ENCODE measurements at places on chromosomes 11 and 22. TPM values are rescaled to one million over a fixed set of nuclear protein-coding genes. Genes with fewer than 3 reads are reported as not detected.

- no peak for DNase-seq
Observed at GRCh38 chr11:7851391-7851790, 54.6 kb upstream of the OR5P2 start.

The MEN1 gene
- total RNA-seq: 16.1 TPM

The LINC01488 gene
- total RNA-seq: not detected

The PATE4 gene
- not detected for total RNA-seq

The SCUBE2 gene
- total RNA-seq: 53.9 TPM

GRCh38 chr11:726278-727220 lies 20.5 kb downstream of the EPS8L2 start:
- DNase-seq: peak; percentile 53

GRCh38 chr11:72012897-72013721 lies 14.4 kb downstream of the IL18BP start:
- peak; percentile 53 for DNase-seq

DNA sequence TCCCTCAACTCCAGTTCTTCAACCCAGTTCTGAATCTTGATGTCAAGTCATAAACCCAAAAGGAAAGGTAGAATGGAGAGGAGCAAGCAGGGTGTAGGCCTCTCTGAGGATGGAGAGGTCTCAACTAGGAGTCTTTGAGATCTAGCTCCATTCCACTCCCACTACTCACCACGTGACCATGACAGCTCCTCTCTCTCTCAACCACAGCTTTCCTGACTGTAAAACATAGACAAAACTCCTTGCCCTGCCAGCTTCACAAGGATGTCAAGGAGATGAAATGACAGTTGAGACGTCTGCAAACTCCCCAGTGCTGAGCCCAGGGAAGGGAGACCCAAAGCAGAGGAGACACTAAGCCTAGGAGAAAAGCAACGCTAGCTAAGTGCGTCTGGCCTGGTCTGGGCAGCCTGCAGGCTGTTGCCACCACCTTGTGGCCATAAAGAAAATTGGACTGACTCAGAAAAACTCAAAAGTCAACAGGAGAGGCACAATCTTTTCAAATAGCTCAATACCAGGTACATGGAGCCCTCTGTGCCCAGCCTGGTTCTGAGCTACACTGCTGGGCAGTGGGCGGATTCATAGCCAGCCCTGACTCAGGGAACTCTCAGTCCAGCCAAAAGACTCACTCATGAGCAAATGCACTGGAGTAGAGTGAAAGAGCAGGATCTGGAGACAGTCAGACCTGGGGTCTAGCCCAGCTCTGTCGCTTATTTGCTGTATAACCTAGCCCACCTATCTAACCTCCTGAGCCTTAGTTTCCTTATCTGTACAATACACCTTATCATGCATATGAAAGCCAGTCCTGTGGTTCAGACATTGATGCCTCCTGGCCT lies 3.4 kb downstream of the CLPB start:
- DNase-seq: peak; percentile 66

GRCh38 chr11:79648766-79649520 lies 208.1 kb upstream of the TENM4 start:
- DNase-seq: peak; percentile 28

DNA sequence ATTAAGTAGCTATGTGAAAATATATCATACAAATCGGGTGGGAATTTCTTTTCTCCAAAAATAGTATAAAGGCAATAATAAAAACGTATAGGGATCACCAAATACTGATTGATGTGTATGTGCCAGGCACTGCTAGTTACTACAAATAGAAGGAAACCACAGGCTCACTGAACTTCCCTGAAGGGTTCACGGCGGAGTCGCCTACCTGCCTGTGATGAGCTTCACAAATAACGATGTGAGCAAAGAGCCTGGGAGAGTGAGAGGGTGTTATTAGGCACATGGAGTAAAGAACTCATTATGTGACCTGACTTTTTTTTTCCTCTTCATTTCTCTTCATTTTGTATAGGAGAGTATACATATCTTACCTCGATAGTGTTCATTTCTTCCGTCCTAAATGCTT lies 36.0 kb upstream of the L3MBTL2 start:
- no peak for DNase-seq

DNA sequence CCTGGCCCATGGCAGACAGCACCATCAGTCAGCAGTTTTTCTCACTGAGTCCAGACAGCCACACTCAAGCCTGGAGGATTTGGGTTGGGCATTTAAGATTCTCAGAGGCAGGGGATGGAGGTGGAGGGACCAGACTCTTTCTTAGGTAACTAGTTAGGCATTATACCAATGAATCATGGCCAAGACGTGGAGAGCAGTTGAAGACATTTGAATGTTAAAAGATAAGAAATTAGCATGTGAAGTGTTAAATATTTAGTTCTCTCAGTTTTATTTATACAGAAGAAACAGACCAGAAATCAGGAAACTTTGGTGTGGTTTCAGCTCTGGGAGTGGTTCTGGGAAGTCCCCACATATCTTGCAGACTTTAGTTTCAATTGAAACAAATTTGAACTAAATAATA lies 9.9 kb downstream of the GTF2H1 start:
- DNase-seq: no peak

GRCh38 chr22:38981005-38981991 lies 849 bp upstream of the APOBEC3B start:
- peak; percentile 82 for DNase-seq

DNA sequence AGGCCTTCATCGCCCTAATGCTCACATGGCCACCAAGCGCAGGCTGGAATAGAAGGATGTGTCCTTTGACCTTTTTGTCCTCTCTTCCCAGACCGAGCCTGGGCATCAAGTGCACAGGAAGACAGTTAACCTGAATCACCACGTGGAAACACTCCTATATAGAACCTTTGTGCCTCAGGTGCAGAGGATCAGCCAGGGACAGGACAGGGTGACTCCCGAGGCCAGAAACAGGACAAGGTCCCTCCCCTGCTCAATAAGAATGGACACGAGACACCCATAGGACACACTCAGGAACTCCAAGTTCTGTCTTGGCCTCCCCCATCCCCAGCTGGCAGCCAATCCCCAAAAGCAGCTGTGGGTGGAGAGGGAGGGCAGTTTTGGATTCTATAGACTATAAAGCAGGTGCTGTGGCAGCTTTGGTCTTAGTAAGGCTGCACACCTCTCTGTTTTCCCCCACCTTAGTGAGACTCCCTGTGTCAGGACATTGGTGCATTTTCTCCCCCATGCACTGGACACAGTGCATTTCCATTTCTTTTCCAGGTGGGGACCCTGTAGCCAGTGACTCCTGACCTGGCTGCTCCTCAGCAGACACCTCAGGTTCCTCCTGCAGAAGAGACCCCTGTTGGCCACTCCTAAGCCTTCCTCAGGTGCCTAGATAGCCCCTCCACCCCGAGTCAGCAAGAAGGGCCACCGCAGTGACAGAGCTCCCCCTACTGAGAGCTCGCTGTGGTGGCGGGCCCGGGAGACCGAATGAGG lies 43.6 kb upstream of the POU2AF1 start:
- DNase-seq: peak; percentile 68

The MB gene
- 649 TPM for total RNA-seq

- no peak for DNase-seq
Observed at GRCh38 chr11:130159657-130160497, at the start of gene ST14. TSS of gene ST14 (plus strand) at chr11:130159782. CDS start at chr11:130159980, 198 bp downstream.

- DNase-seq: no peak
Observed at GRCh38 chr22:19879246-19879570, 24.5 kb upstream of the GNB1L start.

- peak; percentile 90 for DNase-seq
Observed at GRCh38 chr22:39534591-39535356, 2.2 kb upstream of the RPS19BP1 start.

The NUDT22 gene
- 35.1 TPM for total RNA-seq

DNA sequence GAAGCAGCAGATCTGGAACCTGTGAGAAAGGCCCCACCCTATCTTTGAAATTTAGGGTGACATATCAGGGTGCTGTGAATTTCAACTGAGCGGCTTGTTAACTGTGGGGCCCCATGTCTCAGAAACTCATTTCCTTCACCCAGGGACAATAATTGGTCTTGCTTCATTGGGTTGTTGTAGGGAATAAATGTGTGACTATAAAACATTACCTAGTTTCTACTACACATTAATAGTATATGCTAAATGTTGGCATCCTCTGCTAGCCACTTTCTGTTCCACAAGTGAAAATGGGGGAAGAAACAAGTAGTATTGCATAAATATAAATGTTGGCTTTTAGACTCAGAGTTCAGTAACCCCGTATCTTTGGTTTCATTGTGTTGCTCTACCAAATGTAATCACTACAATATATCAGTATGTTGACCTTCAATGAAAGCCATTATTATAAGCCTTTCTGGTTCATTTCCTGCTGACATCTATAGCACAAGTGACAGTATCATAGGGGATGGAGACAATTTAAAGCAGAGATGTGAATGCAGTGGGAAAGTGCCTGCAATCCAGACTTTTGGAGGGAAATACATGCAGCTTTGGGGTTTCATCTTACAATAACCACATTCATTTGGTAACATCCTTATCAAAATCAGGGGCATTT lies 905.5 kb upstream of the RAG2 start:
- no peak for DNase-seq

DNA sequence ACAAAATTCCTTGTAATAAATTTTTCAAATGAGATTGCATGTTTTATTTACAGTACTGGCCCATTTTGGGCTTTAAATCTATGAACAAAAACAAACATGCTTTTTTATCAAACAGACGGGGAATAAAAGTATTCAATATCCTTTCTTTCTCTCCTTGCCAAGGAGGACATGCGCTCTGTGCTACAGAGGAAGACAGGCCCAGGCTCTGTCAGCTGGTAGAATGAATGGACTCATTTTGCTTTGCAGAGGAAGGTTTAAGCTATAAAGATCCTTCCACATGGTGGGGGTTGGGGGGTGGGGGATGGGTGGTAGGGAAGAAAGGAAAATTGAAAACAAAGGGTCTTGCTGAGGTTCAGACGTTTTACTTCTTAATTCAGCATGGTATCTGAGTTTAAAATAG lies 575.6 kb downstream of the INSC start:
- no peak for DNase-seq

DNA sequence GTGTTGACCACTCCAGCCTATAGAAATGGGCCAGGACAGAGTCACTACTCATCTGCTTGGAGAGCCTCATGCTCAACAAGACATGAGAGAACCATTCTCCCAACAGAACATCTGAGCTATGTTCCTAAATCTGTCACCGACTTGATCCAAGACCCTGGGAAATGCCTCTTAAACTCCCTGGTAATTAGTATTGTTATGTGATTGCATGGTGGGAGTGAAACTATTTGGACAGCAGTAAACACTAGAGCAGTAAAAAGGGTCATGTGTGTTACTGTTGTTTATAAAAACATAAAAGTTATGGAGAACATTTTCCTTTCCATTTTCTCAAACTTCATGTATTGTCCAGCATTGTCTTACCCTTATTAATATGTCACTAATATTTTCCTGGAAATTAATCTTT lies 369.8 kb upstream of the FAT3 start:
- no peak for DNase-seq

GRCh38 chr22:49820984-49821383 lies 6.7 kb downstream of the BRD1 start:
- DNase-seq: no peak

The CNTF gene
- 1.1 TPM for total RNA-seq

DNA sequence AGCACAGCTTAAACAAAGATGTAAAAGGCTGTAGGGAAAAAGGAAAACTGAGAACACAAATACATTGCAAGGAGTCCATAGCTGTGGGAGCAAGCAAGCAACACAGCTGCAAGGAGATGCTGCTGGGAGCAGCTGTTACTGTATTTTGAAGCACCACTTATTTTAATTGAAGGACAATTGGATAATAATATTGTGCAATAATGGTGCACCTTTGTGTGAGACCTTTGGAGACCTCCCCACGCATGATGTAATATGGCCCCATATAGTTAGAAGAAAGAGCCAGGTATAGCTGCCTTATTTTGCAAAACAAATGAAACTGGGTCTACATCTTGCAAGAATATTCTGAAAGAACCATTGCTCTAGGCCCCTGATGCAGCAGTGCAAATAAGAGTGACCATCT lies 191.1 kb upstream of the KIRREL3 start:
- no peak for DNase-seq

GRCh38 chr22:49244466-49245420 lies 582.9 kb downstream of the BRD1 start:
- no peak for DNase-seq

DNA sequence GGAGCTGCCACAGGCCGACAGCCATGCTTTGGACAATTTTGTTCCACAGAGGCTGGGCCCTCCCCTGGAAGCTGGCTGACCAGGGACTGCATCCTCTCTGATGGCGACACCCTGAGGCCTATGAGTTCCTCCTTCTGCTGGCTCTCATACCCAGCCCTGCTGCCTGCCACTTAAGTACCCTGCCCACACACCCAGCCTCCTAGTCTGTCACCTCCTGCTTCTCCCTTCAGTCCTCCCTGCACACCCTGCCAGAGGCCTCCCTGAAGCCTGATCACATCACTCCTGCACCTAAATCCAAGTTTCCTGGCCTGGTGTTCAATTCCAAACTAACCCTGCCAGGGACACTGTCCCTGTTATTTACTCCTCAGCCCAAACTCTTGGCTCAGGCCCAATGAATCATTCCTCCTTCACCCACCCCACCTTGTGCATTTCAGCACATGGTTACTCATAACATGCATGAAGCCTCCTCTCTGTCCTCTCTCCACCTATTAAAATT lies 136.7 kb upstream of the NECTIN1 start:
- peak; percentile 23 for DNase-seq

The GRAMD4 gene
- total RNA-seq: 24.8 TPM

DNA sequence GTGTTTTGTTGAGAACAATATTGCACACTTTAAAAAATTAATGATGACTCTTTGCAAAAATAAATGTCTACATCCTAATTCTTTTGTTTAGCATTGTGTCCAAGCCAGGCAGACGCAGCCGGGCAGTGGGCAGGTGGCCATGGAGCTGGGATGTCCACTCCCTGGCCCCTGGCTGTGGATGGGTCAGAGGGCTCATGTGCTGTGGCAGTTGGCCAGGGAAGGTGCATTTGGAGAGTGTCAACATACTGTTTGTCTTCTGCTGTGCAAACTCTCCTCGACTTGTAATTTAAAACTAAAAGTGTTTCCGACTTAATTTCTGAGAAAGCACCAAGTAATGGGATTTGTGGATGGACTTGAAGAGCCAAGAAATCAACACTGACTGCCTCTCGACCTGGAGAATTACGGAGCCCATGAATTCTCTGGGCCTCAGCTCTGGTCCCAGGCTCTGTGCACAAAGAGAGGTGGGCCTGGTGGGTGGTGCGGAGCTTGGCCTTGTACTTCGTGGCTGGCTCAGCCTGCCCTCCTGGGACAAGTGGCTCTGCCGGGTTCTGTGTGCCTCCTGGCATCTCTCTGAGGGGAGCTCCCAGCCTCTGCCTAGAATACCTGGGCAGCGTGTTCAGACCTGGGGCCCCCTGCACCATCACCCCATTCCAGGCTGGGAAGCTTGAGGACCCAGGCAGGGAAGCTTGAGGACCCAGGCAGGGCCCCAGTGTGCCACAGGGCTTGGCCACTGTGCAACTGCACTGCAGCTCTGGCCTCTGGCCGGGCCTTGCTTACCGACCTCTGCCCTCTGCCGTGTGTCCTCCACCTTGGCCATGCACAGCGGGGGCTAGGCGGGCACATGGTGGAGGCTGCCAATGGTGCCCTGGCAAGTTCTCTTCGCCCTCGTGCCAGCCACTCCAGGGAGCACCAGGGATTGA lies 46.4 kb downstream of the RTN4R start:
- DNase-seq: no peak

Measured in tongue (tissue), 3 donors.